ENCODE measurements at places on chromosomes 5 and 9. TPM values are rescaled to one million over a fixed set of nuclear protein-coding genes. Genes with fewer than 3 reads are reported as not detected.

- DNase-seq = no peak
Measured at GRCh38 chr9:106712279-106712678, 150.7 kb upstream of the ZNF462 start.

STPG3 gene
- not detected for total RNA-seq

DNA sequence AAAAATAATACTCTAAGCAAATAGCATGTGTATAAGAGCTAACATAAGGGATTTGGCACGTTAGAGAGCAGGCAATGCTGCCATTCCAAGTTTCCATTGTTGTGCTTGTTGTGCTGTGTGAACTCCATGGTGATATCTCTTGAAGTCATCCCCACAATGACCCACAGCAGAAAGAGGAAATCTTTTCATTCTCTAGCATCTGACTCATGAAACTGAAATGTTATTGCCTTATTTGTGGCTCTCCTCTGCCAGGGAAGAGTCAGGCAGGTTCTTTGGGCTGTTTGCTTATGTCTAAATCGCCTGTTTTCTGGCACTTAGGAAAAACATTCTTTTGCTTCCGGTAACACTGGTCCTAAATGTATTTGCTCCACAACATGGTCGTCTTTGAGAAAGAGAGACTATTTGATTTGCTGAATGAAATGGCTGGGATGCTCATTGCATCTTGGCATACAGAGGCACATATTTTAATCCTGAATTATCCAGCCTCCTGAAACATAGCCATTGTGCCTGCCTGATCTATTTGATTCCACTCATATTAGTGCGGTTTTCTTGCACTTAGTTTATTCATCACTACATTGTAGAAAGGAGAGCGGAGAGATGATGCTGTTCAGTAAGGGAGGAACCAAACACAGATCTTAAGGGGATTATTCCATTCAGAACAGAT is 188.8 kb downstream of the CSNK1G3 start:
- DNase-seq = no peak

DNA sequence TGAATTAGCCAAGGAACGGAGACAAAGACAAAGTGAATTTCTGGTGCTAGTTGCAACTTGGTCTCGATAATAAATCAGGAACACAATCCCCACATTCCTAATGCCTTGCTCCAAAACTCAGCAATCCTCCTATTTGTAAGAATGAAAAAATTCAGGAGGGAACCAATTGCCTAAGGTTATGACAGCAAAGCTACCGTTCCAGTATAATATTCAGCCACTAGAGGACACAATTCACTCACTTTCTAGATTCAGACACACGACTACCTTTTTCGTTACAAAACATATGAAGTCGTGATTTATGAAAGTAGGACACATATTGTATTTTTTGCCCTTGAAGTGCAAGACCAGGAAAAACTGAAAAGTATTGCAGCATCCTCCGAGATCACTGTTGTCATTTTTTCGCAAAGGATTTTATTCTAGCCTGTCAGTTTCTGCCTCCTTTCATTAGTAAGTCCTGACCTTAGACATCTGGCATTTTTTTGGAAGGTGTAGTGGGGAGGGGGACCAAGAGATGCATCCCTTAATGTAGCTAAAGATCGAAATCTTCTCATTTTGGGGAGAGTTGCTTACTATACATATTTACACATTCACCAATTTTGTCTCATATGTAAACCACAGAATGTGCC is 133.1 kb downstream of the DOCK8 start:
- no peak for DNase-seq

GRCh38 chr5:178438796-178439195 is 151.4 kb downstream of the COL23A1 start:
- DNase-seq = no peak

- no peak for DNase-seq
Measured at GRCh38 chr9:32603914-32604852, 31.2 kb upstream of the NDUFB6 start.

LRRC19 gene
- not detected for total RNA-seq

Measured in H9 (cell line).